ENCODE measurements at places on chromosomes 1 and 21. TPM values are rescaled to one million over a fixed set of nuclear protein-coding genes. Genes with fewer than 3 reads are reported as not detected.

VTCN1 gene
- total RNA-seq = not detected

RIMS3 gene
- 1.0 TPM for total RNA-seq

ITLN1 gene
- not detected for total RNA-seq

ICOSLG gene
- total RNA-seq = 4.2 TPM

OR2T33 gene
- total RNA-seq = not detected

FAM110D gene
- 0.06 TPM for total RNA-seq

MTARC1 gene
- 9.4 TPM for total RNA-seq

C1orf94 gene
- total RNA-seq = not detected

NR1I3 gene
- total RNA-seq = not detected

FMO1 gene
- total RNA-seq = not detected

TMEM222 gene
- 45.7 TPM for total RNA-seq

PROK1 gene
- total RNA-seq = not detected

NMNAT2 gene
- 0.71 TPM for total RNA-seq
